ENCODE measurements at places on chromosomes 1 and 21.

DNA sequence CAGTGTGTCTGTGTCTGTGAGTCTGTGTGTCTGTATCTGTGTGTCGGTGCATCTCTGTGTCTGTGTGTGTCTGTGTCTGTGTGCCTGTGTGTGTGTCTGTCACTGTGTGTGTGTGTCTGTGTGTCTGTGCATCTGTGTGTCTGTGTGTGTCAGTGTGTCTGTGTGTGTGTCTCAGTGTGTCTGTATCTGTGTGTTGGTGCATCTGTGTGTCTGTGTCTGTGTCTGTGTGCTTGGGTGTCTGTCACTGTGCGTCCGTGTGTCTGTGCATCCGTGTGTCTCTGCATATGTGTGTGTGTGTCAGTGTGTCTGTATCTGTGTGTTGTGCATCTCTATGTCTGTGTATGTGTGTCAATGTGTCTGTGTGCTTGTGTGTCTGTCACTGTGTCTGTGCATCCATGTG, 44.7 kb upstream of the POFUT2 start:
- no peak for DNase-seq

- no peak for DNase-seq
Measured at GRCh38 chr1:43880604-43881003, 53.0 kb upstream of the ARTN start.

- DNase-seq: no peak
Measured at GRCh38 chr1:65395887-65396612, 24.4 kb upstream of the LEPR start.

GRCh38 chr1:184649451-184649888, 105.2 kb downstream of the EDEM3 start:
- DNase-seq: no peak

DNA sequence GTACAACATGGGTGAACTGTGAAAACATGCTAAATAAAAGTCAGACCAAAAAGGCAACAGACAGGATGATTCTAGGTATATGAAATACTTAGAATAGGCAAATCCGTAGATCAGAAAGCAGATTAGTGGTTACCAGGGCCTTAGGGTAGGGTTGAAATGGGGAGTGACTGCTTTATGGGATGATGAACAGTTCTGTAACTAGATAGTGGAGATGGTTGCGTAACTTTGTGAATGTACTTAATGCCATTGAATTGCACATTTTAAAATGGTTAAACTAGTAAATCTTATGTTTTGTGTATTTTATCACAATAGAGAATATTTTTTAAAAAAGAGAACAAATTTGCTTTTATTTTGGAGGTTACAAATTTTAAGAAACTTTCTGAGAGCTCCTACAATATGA, 17.4 kb downstream of the ZNF326 start:
- no peak for DNase-seq

DNA sequence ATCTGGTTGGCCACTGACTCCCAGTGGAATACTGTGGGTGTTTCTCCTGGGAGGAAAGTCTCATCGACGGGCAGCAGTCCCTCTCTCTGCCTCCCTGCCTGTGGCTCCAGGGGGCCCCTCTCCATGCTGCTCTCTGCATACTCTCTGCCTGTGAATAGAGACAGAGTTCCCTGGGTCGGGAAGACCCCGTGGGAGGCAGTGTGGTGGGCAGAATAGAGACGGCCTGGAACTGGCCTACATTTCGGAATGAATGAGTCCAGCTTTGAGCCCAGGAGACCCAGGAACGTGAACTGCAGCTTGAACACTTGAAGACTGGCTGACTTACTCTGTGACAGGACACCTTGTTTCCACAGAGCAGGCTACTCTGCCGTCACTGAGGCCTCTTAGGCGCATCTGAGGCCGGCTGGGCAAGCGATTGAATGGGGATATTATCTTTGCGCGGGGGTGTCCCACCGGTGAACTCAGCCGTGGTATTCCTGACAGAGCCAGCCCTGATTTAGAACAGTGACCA, 64.0 kb downstream of the KIF21B start:
- DNase-seq: no peak

Data from cortex of kidney (tissue), 1 donor.